Activated CD4-positive, alpha-beta T cell treated with anti-CD3 and anti-CD28 coated beads, Interleukin-2, amount 10 ng/mL, durations not matched to agents 24 days and 14 days (primary cell): ENCODE measurements at places on chromosomes 16 and 17. TPM values are rescaled to one million over a fixed set of nuclear protein-coding genes. Genes with fewer than 3 reads are reported as not detected.
A peak's percentile ranks its signal among the peaks of the same experiment; 100 is the strongest.

Gene MEOX1
- total RNA-seq, result 0.21 and 0.50 TPM in 2 replicates

DNA sequence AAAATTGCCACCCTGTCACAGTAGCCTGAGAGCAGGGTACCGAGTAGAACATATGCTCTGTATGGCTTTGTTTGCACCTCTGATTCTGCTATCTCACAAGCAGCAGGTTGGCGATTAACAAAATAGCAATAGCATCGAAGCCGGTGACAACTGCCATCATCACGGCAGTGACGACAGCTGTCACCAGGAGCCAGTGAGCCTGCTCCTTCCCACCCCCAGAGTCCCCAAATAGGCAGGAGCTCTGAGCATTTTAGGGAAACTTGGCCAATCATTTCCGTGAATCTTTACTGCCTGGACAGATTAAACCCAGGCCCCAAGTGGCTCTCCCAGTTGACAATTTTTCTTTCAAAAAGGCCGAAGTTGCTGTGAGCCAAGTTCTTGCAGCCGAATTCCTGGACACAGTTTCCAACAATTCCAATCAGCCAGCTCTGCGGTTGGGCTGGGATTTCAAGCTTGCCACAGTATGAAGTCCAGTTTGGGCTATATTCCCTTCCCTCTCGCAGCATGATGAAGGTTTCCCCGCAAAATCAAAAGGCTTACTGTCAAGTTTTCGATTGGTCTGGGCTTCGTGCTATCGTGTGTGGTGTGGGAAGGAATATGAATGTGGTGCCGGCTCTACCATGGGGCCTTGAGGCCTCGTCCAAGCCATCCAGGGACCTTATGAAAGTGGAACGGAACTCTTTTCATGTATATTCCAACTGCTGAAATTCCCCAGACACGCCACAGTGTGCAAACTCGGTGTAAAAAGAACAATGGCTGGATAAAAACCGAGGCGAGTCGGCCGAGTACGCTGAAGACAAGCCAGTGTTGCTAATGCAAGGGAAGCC, 186.6 kb downstream of the C16orf78 start:
- no peak for DNase-seq

DNA sequence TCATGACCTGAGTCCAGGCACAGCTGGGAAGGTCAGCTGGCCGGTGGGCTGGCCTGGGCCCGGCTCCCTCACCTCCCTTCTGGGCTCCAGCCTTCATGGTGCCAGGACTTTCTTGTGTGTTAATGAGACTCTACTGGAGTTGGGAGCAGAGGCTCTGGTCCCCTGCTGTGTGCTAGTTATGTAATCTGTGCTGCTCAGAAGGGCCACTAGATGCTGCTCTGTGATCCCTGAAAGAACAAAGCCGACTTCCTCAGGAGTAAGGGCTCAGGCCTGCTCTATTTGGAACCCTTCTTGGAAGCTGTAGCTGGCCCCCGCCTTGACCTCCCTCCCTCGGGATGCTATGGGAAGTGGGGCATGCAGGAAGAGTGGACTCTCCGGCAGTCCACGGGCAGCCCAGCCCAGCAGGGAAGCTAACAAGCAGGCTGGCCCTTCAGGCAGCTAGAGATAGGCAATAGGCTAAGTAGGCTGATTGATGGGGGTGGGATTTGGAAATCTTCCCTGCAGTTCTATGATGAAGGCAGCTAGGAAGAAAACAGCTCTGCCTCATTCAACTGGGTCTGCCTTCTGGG, 3.3 kb upstream of the CDK5R1 start:
- DNase-seq, result peak; percentile 82

GRCh38 chr16:20192801-20193200, 119.1 kb upstream of the GPR139 start:
- no peak for DNase-seq

- DNase-seq, result no peak
Measured at GRCh38 chr16:13923703-13924298, 3.8 kb downstream of the ERCC4 start.

GRCh38 chr17:38577645-38578173, 28.0 kb downstream of the SRCIN1 start:
- no peak for DNase-seq

DNA sequence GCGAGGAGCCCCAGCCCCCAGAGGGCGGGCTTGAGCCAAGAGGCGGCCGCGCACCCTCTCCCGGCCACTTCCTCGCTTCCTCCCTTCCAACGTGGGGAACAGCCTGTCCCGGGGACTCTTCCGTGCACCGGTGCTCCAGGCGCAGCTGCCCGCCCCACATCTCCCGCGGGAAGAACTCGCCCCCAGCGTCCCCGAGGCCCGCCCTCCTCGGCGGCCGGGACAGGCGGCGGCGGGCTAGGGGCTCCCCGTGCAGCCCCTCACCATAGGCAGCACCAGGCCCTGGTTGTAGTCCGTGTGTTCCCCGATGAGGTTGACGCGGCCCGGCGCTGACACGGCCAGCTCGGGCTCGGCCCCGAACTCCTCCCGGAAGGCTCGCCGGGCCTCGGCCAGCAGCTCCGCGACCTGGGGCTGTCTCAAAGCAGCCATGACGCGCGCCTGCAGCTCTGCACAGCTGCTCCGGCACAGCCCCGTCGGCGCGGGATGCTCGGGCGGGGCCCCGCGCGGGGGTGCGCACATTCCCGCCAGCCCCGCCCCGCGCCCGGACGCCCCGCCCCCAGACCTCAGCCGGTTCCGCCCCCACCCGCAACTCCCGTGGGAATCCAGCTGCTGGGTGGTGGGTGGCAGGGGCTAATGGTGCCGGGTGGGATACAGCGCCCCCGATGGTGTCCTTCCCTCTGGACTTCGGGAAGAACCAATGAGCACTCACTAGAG, at the start of gene GALK1:
GALK1 (minus strand) TSS at position 482 of the 711 bp plus-strand sequence; CDS start at position 426, 56 bp downstream.
- DNase-seq, result peak; percentile 93

Gene LRRC46
- total RNA-seq, result 0.33 and 0.44 TPM in 2 replicates

GRCh38 chr17:15981646-15982580, 17.6 kb downstream of the ZSWIM7 start:
- no peak for DNase-seq

GRCh38 chr17:17765359-17766076, 71.3 kb downstream of the SREBF1 start:
- no peak for DNase-seq

- DNase-seq, result peak; percentile 86
Measured at GRCh38 chr17:50114849-50115357, 15.1 kb downstream of the SAMD14 start.

GRCh38 chr16:4979736-4980660, 21.9 kb downstream of the SEC14L5 start:
- DNase-seq, result no peak

Gene FHOD1
- total RNA-seq, result 128 TPM in 2 replicates

Gene TM4SF5
- total RNA-seq, result not detected in 2 replicates

DNA sequence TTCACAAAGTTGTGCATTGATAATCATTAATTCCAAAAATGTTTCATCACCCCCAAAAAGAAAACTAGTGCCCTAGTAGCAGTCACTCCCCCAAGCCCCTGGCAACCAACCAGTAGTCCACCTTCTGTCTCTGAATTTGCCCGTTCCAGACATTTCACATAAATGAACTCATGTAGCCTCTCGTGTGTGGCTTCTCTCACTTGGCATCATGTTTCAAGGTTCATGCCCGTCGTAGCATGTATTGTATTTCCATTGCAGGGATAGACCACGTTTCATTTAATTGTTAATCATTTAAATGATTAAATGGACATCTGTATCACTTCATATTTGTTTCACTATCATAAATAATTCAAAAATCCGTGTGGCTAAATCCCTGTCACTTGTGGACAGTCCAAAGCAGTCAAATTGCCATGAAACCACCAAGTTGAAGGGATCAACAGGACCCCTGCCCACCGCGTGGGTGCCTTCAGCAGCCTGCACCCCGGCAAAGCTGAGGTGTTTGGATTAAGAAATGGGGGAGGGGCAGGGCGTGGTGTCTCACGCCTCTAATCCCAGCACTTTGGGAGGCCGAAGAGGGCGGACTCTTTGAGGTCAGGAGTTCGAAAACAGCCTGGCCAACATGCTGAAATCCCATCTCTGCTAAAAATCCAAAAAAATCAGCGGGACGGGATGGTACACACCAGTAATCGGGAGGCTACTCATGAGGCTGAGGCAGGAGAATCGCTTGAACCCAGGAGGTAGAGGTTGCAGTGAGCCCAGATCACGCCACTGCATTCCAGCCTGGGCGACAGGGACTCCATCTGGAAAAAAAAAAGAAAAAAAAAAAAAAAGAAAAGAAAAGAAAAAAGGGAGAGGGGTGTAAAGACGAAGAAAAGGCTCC, 8.7 kb upstream of the FLYWCH2 start:
- DNase-seq, result no peak

- no peak for DNase-seq
Measured at GRCh38 chr17:39700148-39700987, 504 bp downstream of the ERBB2 start.

Gene ZP2
- total RNA-seq, result not detected in 2 replicates

DNA sequence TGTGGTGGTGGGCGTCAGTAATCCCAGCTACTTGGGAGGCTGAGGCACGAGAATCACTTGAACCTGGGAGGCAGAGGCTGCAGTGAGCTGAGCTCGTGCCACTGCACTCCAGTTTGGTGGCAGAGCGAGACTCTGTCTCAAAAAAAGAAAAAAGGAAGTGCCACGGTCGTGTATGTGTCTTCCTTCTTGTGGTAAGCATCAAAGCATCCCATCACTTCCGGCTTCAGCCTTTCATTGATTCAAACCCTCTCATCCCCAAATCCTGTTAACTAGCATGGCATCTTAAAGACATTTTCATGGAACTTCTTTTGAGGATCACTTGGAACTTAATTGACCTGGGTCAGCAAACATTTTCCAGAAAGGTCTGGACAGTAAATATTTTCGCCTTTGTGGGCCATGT, 126.2 kb downstream of the CPPED1 start:
- DNase-seq, result peak; percentile 57

GRCh38 chr16:80509872-80510271, 30.9 kb upstream of the DYNLRB2 start:
- no peak for DNase-seq

Gene MYH8
- not detected in 2 replicates for total RNA-seq

- no peak for DNase-seq
Measured at GRCh38 chr16:22093331-22093730, 990 bp downstream of the VWA3A start.

DNA sequence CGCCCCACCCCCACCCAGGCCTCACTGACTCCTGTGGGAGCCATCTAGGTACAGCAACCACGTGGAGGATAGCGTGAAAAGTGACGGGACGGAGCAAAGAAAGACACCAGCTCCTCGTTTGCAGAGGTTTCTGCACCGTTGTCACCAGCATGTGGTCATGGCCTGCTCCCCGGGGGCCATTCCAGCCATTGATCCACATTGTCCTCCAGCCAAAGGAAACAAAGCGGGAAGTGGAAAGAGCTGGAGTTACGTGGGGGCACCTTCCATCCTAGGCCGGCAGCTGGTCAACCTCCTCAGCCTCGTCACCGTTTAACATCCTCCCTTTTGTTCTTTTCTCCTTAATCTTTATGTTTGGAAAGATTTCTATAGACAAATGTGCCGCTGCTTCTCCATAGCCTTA, 153.7 kb downstream of the RPTOR start:
- no peak for DNase-seq

Gene BAIAP3
- total RNA-seq, result 0.30 TPM in 1 of 2 replicates, not detected in the other

Gene SEBOX
- total RNA-seq, result not detected in 2 replicates

DNA sequence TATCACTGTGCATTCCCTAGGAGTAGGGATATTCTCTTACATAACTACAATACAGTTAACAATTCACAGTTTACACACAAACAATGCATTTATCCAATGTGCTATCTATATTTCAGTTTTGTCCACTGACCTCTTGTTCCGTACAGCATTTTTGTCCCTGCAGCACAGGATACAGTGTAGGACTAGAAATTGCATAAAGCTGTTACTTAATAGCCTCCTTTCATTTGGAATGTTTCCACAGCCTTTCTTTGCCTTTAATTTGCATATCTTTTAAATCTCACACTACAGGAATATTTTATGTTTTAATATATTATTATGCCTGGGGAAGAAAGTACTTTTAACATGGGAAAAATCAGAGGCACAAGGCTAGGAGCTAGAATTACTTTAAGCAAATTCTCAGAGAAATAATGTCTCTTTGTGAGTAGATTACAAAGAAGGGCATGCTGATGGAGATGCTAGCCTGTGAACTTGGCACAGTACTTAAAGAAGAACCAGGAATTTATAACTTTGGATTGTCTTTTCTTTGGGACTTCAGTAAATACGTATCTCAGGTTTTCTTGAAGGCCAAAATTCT, 144.3 kb downstream of the ITFG1 start:
- DNase-seq, result no peak

Gene ZNF423
- not detected in 2 replicates for total RNA-seq

DNA sequence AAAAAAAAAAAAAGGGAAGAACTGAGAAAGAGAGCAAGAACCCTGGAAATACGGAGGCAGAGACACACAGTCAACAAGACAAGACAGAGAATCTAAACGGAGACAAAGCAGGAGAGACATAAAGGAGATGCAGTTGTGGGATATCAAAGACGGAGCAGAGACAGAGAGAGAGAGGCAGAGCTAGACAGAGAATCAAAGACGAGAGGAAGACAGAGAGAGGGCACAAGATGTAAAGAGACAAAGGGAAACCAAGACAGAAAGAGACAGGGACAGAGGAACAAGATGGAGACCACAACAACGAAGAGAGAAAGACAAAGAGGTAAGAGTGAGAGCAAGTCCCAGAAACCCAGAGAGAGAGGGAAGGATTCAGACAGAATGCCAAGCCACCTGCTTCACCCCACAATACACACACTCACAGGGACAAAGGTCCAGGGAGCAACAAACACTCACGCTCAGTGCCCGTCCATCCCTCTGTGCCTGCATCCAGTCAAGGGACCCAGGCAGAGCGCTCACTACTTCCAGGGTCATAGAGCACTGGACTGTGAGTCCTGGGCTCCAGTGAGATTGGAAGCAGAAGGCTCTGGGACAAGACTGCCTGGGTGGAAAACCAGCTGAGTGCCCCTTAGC, 88.9 kb downstream of the C16orf78 start:
- no peak for DNase-seq

DNA sequence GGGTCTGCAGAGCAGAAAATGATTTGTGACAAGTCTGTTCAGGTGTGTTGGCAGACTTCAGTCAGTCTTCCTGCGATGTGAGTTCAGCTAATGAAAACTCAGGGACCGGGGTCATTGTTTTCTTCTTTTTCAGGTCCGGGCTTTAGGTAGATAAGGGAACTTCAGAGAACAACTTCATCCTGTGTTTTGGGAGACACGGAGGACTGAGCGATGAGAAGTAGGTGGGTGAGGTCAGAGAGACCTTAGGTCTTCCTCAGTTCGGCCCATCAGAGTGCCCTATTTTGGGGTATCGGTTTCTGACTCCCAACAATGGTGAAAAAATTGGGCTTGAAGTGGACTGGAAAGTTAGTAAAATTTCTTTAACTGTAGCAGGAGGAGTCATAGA, 88.9 kb upstream of the ATF7IP2 start:
- DNase-seq, result no peak

DNA sequence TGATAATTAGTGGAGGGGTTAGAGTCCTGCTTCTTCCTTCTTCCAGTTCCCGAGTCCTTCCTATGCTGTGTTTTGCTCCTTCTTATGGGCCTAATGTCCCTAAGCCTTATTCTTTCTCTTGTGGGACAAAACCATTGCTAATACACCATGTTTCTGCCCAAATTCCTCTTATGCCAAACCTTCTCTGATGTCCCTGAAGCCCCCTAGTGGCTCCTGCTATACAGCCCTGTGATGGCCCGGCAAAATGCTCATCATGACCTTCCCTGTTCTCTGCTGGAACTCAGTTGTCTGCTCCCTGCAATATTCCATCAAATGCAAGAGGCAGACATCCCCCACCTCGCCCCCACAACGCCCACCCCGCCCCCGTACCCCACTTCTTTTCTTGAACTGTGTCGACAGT, 171.6 kb downstream of the CDH11 start:
- no peak for DNase-seq
